ENCODE measurements at places on chromosomes 5 and 9.

DNA sequence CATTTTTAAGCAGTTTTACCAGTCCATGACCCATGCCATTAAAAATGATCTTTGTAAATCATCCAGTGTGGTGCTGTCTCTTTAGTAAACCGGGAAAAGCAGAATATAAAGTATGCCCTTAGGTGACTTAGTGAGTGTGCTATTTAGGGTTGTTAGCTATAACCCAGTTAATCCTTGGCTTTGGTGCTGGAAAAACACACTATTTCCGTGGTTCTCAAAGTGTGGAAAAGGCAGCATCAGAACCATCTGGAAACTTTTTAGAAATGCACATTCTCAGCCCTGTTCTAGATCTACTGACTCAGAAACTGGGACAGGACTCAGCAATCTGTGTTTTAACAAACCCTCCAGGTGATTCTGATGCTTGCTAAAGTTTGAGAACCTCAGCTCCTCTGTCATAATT is 123.6 kb upstream of the ZNF608 start:
- DNase-seq: no peak

DNA sequence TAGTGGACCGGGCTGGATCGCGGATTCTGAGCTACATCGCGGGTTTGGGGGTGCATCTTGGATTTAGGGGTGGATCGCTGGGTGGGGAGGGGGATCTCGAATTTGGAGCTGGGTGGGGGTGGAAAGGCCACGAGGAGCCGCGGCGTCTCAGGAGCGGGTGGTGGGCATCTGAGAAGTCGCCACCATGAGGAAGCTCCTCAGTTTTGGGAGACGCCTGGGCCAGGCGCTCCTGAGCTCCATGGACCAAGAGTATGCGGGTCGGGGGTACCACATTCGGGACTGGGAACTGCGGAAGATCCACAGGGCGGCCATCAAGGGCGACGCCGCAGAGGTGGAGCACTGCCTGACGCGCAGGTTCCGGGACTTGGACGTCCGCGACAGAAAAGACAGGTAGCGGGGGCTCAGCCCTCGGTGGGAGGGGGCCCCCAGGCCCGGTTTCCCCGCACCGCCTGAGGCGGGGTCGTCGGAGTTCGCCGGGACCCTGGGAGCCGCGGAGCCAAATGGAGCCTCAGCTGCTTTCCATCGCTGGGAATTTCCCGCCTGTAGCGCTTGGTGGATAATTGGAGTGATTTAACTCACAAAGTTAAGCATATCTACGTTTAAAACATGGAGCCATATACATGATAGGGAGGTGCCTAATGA is 376 bp downstream of the ANKRD18B start:
- no peak for DNase-seq

DNA sequence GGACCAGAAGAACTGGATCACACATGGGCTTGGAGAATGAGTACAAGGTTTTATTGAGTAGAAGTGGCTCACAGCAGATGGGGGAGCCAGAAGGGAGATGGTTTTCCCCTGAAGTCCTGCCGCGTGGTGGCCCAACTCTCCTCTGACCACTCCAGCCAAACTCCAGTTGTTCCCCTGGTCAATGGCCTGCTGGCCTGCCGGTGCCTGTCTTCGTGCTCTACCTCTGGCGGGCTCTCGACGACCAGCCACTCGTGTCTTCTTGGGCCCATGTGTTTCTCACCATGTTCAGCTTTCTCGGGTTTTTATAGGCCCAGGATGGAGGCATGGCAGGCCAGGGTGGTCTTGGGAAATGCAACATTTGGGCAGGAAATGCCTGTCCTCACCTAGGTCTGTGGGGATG is 519.6 kb downstream of the CYLC2 start:
- DNase-seq: no peak

GRCh38 chr9:87245271-87245670 is 252.4 kb upstream of the DAPK1 start:
- no peak for DNase-seq

- DNase-seq: no peak
Measured at GRCh38 chr9:24413651-24414050, 132.0 kb downstream of the IZUMO3 start.

DNA sequence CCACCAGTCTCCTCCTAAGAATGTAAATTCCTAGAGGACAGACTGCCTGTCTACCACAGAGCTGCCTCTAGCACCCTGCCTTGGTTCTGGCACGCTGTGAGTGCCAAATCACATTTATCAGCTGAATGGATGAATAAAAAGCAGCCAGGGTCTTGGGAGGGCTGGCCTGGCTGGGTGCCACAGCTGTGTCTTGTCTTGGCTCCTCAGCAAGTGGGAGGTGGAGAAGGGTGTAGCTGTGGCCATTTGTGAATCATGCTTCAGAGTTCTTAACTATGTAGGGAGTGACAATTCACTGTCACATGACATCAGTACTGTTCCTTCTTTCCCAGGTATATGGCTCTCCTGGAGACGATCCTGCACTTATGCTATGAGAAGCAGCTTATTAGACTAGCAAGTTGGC is 70.6 kb downstream of the DCP2 start:
- no peak for DNase-seq

DNA sequence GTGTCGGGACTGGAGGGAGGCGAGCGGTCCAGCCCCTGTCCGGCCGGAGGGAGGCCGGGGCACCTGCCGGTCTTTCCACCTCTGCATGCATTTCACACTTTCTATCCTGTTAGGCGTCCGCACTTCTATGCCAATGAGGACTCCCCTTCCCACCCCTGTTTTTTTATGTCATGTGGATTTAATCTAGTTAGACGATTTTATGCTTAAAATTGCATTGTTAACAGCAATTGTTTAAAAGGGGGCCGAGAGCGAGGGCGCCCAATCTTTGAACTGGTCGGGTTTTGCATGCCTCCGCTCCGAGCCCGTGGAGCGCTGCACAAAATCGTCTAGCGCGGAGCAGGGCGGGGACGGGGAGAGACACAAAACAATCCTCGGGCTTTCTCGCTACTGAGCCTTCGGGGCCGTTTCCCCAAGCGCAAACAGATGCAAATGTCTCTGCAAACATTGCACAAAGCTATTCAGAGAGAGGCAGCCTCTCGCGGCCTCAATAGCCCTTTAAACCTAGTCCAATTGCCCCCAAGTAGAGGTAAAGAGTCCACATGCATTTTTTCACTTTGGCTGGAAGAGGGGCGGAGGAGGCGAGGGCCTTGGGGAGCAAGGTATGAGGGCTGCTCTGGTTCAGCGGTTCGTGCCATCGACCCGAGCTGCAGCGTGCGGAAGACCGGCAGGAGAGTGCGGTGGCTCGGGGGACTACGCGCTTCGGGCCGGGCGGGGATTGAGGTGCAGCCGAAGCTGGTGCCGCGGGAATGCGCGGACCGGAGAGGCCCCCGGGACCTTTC is 37.5 kb upstream of the TIFAB start:
- DNase-seq: no peak

DNA sequence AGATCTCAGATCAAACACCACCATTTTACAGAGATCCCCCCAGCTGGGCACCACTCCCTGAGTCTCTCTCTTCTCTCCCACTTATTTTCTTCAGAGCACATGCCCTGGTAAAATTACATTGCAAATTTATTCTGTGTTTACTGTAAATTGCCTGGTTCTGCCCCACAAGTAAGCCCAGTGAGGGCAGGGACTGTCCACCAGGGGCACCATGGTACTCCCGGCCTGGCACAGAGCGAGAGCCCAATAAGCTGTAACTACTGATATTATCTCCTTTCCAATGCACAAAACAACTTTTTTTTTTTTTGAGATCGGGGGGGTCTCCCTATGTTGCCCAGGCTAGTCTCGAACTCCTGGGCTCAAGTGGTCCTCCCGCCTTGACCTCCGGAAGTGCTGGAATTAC is 123.0 kb downstream of the PAX5 start:
- no peak for DNase-seq

DNA sequence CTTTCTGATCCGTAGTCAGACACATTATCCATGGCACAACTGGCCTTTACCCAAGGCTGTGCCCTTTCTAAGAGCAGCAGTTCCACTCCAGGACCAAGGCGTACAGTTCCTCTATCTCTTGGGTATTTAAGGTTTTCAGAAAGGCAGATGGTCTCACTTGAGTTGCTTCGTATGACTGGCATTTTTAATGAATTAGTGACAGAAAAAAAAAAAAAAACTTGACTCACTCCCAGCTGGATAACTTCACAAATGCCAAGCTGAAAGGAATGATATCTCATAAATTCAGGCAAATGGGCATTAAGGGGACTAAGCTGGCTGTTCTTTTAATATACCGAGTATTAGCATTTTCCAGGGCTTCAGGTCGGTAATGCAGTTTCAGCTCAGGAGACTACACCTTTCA is 60.7 kb downstream of the SLC24A2 start:
- no peak for DNase-seq

DNA sequence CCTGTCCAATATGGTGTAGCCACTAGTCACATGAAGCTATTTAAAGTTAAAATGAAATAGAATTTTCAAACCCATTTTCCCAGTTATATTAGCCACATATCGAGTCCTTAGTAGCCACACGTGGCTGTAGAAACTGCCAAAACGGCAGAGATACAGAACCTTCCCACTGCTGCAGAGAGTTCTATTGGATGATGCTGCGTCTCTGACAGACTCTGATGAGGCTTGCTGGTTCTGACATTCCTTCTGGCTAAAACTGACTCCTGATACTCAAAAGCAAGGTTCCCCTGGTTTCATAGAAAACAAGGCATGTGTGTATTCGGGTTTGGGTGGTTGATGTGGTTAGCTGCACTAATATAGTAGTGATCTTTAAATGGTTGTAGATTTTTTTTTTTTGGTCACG is 91.5 kb downstream of the TLE4 start:
- peak; percentile 33 for DNase-seq

DNA sequence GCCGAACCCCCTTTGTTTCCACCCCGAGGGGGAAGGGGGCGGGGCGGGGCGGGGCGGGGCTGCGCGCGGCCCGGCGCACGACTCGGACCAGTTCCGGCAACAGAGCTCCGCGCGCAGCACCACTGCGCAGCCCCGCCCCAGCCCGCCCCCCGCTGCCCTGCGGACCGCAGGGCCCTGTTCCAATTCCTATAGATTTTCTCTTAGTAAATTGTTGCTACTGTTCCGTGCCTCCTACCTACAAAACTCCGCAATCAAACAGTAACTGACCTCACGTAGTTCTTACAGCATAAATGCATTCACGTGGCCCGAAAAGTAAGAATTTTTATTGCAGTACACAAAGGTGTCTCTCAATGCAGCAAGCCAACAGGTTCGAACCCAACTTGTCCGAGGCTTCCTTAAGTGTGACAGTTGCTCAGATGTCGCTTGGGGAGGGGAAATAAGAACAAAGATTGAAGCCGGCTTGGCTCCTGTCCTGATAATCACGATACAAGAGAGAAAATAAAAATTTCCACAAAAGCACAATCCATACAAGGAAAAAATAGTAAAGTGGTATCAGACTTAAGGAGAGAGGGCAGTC is 1.2 kb upstream of the RNF38 start:
- no peak for DNase-seq

GRCh38 chr5:131795228-131795627 is 1.6 kb downstream of the FNIP1 start:
- no peak for DNase-seq

DNA sequence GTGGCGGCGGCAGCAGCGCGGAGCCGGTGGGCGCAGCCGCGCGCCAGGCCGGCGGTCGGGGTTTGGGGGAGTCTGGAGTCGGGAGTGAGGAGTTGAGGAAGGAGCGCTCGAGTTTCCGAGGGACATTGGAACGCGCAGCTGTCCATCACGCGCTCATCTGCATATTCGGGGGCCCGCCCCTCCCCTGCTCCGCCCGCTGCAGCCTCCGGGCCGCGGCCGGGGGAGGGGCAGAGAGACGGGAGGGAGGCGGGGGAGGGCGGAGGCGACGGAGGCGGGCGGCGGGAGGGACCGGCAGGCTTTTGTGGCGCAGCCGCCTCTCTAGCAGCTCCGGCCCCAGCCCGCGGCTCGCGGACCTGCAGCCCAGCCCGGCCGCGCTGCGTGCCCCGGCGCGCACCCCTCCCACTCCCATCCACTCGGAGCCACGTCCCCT is at the start of gene IRX2:
Gene IRX2 (minus strand): TSS at position 86 of the 430 bp plus-strand sequence. CDS start 264 bp downstream, outside the sequence.
- peak; percentile 94 for DNase-seq

- peak; percentile 29 for DNase-seq
Measured at GRCh38 chr5:78985116-78985724, at the start of gene ARSB. TSS of gene ARSB (minus strand) at chr5:78985310. CDS start at chr5:78985248, 62 bp downstream.

- no peak for DNase-seq
Measured at GRCh38 chr5:4246447-4246846, 650.8 kb downstream of the IRX1 start.

DNA sequence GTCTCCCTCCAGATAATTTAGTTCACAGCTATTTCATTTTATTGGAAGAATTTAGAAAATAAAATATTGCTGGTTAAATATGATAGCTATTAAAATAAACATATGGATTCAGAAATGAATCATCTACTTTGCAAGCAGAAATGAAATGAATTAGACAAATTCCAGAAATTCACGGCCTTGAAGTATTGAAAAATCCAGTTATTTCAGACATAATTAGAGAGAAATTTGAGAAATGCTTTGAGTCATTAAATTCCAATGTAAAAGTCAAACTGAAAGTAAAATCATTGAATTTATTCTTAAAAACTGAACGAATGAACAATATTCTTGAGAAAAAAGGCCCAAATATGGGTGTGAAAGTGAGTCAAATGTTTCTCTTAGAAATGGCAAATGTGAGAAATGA is 632.6 kb upstream of the EDIL3 start:
- DNase-seq: no peak

GRCh38 chr5:3905521-3905920 is 309.9 kb downstream of the IRX1 start:
- no peak for DNase-seq

DNA sequence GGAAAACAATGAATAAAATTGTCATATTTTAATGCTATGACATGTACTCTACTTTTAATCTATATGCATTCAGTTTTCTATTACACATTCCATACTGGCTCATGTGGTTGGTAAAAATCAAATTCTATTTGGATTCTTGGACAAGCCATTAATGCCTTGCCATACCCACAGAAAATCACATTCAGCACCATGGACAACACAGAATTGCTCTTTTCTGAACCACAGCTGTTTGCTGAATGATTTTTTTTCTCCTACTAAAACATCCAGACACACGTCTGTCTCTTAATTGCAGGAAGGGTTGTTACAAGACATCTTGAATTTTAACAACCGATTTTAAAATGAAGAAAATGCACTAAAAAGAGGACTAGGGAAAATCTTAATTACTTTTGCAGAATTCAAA is 675.6 kb downstream of the BRINP1 start:
- no peak for DNase-seq

DNA sequence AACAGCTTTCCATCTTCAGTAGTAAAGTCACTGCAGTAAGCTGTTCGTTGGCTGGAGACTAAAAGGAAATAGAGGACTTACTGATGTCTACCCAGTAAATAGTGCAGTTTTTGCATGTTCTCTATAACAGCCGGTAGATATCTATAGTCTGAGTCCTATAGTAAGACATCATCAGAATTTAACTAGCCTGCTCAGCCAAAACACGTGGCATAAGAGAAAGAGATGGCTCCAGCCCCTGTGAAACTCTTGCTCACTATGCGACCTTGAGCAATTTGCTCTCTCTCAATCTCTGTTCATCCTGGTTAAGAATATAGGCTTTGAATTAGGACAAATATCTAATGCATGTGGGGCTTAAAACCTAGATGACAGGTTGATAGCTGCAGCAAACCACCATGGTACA is 201.6 kb upstream of the PAPPA start:
- no peak for DNase-seq

GRCh38 chr9:113503613-113504211 is 40.2 kb downstream of the RGS3 start:
- DNase-seq: no peak

GRCh38 chr5:94361161-94361560 is 257.2 kb downstream of the KIAA0825 start:
- DNase-seq: no peak

- DNase-seq: no peak
Measured at GRCh38 chr5:75242067-75242466, 5.4 kb upstream of the ANKRD31 start.
